ENCODE measurements at places on chromosomes 4 and X. TPM values are rescaled to one million over a fixed set of nuclear protein-coding genes. Genes with fewer than 3 reads are reported as not detected.

ADH6 gene
- not detected for total RNA-seq

EMCN gene
- 82.2 TPM for total RNA-seq

NIPAL1 gene
- 0.54 TPM for total RNA-seq

NDP gene
- total RNA-seq: not detected

ZFP92 gene
- 0.26 TPM for total RNA-seq

FAM149A gene
- total RNA-seq: 0.09 TPM

MAOB gene
- 0.09 TPM for total RNA-seq

GAGE13 gene
- total RNA-seq: not detected

TEX13C gene
- total RNA-seq: not detected

HSFX2 gene
- 0.26 TPM for total RNA-seq

MAGEC3 gene
- not detected for total RNA-seq

ETDC gene
- not detected for total RNA-seq

SHOX gene
- total RNA-seq: under 0.01 TPM

SPOCK3 gene
- 0.09 TPM for total RNA-seq

MAGEB10 gene
- total RNA-seq: not detected

ADH1C gene
- total RNA-seq: not detected

PCDH11X gene
- total RNA-seq: not detected

MAML3 gene
- total RNA-seq: 3.6 TPM

EDA2R gene
- 1.5 TPM for total RNA-seq

RHOXF1 gene
- not detected for total RNA-seq

PHOX2B gene
- not detected for total RNA-seq

CRMP1 gene
- total RNA-seq: 2.4 TPM

MAGEB1 gene
- total RNA-seq: not detected

TMPRSS11A gene
- total RNA-seq: not detected

MAGEA9 gene
- total RNA-seq: not detected

MAGEA10 gene
- total RNA-seq: not detected

HPSE gene
- total RNA-seq: 16.3 TPM

Data from dermis lymphatic vessel endothelial cell (primary cell).